Activated CD8-positive, alpha-beta T cell treated with anti-CD3 and anti-CD28 coated beads, Interleukin-2, amount 10 ng/mL, durations not matched to agents 7 days and 5 days (primary cell): ENCODE measurements at places on chromosomes 3 and 15.

GRCh38 chr3:188122571-188123169, 31.3 kb upstream of the LPP start:
- no peak for DNase-seq
- no peak overlapping the region for H3K4me3 ChIP-seq
- peaks cover 7% of the 10 kb centered on the region for H3K27me3 ChIP-seq
- H3K36me3 ChIP-seq = peaks cover 2% of the 10 kb centered on the region
- no peak overlapping the region for H3K27ac ChIP-seq
- peaks cover 5% of the 10 kb centered on the region for H3K4me1 ChIP-seq

DNA sequence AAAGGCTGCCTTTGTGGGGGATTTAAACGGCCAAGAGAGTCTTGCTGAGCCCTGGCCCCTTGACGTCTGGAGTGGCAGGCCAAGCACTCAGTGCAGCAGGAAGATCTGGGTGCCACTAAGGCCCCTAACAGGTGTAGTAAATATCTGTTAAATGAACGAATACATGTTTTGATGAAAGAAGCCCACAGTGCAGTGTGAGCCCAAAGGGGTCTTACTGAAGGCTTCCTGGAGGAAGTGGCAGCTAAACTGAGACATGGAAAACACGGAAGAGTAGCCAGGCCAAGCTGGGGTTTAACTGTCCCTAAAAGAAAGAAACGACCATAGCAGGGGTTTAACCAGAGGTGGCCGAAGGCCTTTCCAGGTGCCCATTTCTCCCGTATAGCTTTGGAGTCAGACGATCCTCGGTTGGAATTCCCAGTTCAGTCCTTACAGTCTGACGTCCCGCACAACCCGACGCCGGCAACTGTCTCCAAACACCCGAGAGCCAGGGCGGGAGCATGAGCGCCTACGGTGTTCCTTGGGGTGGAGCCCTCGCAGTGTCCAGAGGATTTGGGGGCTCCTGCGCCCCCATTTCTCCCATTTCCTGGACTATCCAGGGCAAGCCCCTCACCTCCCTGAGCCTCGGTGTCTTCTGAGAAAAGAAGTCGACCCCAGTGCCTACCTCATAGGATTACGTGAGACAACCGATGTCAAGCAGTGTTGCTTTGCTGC, 910 bp upstream of the ABHD6 start:
- H3K36me3 ChIP-seq = no peaks in the 10 kb centered on the region
- H3K4me3 ChIP-seq = peak overlapping the region; percentile 81
- peaks cover 24% of the 10 kb centered on the region for H3K27me3 ChIP-seq
- no peak for DNase-seq

- DNase-seq = no peak
- H3K4me1 ChIP-seq = peaks cover 12% of the 10 kb centered on the region
- peak overlapping the region; percentile 34 for H3K27ac ChIP-seq
Measured at GRCh38 chr3:9467451-9467850, 70.0 kb downstream of the SETD5 start.

- DNase-seq = no peak
- H3K27me3 ChIP-seq = no peaks in the 10 kb centered on the region
- no peaks in the 10 kb centered on the region for H3K4me1 ChIP-seq
- H3K27ac ChIP-seq = no peak overlapping the region
- H3K36me3 ChIP-seq = no peaks in the 10 kb centered on the region
Measured at GRCh38 chr3:29410660-29411405, 130.0 kb downstream of the RBMS3 start.

- peaks cover 17% of the 10 kb centered on the region for H3K4me1 ChIP-seq
- H3K27me3 ChIP-seq = peaks cover 21% of the 10 kb centered on the region
- no peak overlapping the region for H3K4me3 ChIP-seq
Measured at GRCh38 chr3:13092621-13093617, 19.7 kb upstream of the IQSEC1 start.

- H3K27me3 ChIP-seq = no peaks in the 10 kb centered on the region
- no peaks in the 10 kb centered on the region for H3K36me3 ChIP-seq
- peaks cover 8% of the 10 kb centered on the region for H3K4me1 ChIP-seq
- no peak for DNase-seq
- no peak overlapping the region for H3K4me3 ChIP-seq
- H3K27ac ChIP-seq = no peak overlapping the region
Measured at GRCh38 chr3:177800561-177800960, 603.3 kb upstream of the TBL1XR1 start.
